ENCODE measurements at places on chromosomes 4 and X. TPM values are rescaled to one million over a fixed set of nuclear protein-coding genes. Genes with fewer than 3 reads are reported as not detected.

GRCh38 chrX:95956745-95957144, 727.9 kb upstream of the DIAPH2 start:
- DNase-seq, result no peak

DNA sequence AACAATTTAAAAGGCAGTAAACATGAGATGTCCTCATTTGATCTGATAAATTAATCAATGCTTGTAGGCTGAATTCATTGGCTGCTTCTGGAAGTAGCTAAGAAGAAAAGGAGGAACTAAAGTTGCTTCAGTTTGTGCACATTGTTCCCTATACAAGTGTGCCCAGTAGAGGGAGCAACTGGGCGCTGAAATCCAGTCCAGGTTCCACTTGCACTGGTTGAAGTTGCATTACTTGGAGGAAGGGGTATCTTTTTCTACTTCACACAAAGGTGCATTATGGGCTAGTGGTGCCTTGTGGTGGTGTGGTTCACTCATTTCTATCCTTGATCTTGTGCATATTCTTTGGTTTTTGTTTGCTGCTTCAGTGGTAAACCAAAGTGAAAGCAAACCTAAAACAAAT, 67.9 kb upstream of the SOX3 start:
- no peak for DNase-seq

GRCh38 chr4:173855015-173855414, 325.0 kb upstream of the HAND2 start:
- DNase-seq, result no peak

DNA sequence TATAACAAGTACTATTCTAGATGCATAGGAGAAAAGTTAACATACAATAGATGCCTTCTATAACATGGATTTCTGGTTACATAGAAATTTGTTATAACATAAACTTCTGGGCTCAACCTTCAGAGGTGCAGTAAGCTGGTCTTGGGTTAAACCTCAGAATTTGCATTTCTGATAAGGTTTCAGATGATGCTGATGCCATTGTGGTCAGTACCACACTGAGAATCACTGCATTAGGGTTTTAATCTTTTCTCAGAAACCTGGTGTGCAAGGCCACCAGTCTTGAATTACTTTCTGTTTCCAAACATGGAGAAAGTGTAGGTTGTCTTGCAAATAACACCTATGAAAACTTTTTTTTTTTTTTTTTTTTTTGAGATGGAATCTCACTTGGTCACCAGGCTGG, 146.2 kb downstream of the SPOCK3 start:
- no peak for DNase-seq

DNA sequence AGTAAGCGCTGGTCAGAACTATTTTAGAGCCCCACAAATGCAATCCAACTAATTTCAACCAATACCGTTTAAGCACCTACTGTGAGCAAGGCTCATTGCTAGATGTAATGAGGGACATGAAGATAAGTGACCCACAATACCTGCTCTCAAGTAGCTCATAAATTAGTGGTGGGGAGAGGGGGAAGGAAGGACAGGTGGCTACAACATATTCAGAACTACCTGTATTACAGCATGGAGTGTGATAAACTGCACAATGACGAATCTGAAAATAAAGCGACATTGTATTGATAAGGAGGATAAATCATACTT, 311.6 kb upstream of the DIAPH2 start:
- DNase-seq, result no peak

The RAB41 gene
- not detected for total RNA-seq

The AMBN gene
- not detected for total RNA-seq

The GRID2 gene
- not detected for total RNA-seq

All from chondrocyte (in vitro differentiated cells).